Omental fat pad (tissue), 4 donors: ENCODE measurements at places on chromosomes 3 and 15.

DNA sequence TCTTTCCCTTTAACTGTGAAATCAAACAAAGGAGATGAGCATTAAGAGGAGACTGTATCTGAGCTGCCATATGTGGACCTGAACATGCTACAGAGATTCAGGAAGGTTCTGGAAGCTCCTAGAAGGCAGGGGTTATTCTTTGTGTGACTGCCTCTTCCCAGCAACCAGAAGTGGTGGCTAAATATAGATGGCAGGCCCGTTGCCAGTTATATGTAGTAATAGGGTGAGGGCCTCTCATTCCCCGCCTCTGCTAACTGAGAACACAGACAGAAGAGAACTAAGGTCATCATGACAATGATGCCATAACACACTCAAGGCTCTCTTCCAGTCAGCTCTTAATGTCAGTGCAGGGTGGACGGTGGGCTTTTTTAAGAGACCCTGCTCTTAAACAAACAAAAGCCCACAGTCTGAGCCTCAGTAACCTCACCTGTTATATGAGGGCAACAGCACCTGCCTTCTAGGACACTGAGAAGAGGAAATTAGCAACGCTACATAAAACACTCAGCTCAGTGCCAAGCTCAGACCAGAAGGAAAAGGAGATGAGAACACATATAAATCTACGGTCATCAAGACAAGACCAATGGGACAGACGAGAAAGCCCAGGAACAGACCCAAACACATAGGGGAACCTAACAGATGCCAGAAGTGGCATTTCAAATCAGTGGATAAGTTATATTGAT, 22.3 kb downstream of the CFAP92 start:
- no peak for DNase-seq

GRCh38 chr3:154059833-154060232, 61.4 kb upstream of the ARHGEF26 start:
- no peak for DNase-seq

DNA sequence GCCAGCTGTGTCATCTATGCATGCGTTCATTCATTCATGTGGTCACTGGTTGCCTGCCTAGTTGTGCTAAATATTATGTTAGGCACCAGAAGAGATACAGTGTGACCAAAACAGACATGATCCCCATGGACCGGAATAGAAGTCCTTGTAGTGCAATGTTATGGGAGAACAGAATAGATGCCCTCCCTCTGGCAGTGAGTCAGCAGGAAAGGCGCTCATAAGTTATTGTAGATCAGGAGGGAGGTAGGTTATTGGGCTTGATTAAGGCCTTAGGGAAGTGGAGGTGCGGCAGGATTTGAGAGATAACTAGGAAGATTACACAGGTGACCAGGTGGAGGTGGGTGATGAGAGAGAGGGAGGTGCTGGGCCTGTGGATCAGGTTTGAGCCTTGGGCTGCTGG, 5.2 kb downstream of the MCTP2 start:
- DNase-seq, result no peak

DNA sequence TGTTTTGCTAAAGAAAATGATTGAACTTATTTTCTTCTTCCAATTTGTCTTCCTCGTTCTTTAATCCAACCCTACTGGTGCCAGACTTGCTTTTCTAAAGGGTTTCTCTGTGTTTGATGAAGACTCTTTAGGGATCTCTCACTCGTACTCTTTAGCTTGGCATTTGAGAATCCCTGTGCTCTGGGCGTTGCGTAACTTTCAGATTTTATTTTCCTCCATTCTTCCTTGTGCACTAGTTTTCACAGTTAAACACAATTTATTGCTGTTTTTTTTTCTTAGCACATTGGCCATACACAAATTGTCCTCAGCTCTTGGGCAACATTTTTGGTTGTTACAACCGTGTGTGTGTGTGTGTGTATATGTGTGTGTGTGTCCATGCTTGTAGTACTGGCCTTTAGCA, 95.8 kb upstream of the ADAMTSL3 start:
- no peak for DNase-seq

GRCh38 chr15:89874926-89875564, 18.7 kb downstream of the AP3S2 start:
- DNase-seq, result peak; percentile 77

GRCh38 chr3:38139191-38139590, 730 bp downstream of the MYD88 start:
- DNase-seq, result peak; percentile 20

DNA sequence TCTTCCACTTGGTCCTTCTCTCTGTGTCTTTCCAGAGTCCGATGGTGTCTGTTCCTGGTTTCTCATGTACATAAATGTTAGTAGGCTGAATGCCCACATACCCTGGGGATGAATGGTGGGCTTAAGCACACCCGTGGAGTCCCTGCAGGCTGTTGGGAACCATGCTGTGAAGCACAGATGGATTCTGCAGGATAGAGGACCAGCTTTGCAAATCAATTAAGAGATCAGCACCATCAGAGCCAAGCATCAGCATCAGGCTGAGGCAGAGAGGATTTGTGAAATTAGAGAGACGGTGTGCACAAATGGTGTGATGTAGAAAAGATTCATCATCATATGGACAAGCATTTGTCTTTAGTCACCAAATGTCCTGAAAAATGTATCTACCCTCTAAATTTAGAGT, 127.1 kb downstream of the SV2B start:
- no peak for DNase-seq

- DNase-seq, result no peak
These were observed 2.0 kb downstream of the AP2M1 start for GRCh38 chr3:184176377-184177330.

DNA sequence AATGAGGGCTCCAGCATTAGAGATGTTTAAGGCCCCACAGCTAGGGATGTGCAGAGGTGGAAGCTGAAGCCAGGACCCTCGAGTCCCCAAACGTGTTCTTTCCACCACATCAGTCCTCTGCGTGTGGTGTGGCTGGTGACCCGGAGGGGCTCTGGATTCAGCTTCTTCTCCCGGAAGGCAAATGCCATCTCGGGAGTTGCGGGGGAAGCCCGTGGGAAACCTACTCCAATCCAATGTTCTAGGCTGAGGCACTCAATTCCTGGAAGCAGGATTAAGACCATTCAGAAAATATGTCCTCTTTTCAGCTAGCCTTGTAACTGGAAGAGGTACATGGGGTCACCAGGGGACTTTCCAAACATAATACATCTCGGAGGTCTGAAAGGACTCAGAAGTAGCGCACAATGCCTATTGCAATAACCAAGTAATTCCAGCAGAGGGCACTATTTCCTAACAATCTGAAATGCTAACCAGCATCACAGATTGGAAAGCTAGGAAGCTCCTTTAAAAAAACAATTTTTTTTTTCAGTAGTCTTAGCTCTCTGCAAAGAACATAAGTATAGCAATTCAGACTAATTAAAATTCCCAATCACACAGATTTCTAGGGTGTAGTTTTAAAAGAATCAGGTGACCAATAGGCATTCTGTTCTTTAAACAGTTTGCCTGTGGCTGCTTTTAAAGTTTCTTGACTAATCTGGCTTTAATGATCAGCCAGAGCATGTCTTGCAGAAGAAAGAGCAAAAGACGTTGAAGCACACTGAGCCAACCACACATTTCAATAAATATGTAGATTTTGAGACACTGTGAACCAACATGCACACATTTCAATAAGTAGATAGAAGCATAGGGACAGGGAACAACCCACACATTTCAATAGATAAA, 36.1 kb downstream of the BNC1 start:
- DNase-seq, result no peak

- DNase-seq, result no peak
These were observed 237.0 kb downstream of the LPP start for GRCh38 chr3:188390775-188391443.

DNA sequence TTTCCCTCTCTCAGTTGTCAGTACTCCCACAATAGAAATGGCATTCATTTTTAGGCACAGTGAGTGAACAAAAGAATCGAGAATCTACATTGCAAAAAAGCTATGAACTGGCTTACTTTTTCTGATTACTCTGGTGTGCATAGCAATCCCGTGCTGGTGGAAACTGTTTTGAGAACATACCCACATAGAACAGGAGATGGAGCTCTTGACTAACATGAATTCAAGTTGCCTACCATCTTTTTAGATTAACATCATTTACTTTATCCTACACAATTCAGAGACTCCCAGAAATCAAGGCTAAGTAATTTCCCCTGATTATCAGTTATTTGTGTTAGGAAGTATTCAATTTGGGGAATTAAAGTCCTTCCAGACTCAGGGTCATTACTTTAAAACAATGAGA, 326.6 kb downstream of the ARPP21 start:
- no peak for DNase-seq

DNA sequence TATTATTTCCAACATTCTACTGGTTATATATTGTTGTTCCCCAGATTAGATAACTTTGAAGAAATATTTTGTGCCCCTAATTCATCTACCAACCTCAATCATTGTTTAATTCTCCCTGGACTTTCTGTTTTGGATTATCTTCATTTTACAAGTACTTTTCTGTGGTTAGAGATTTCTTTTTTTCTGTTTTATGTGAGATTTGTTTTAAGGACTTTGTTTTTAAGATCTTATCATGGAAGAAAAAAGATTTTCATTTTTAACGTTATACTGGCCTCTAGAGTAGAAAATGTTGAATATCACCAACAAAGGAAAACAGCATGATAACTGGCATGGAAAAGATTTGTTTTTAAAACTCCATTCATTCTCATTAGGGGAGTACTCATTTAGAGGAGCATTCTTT, 210.9 kb upstream of the KCNMB2 start:
- DNase-seq, result no peak

- no peak for DNase-seq
These were observed 236.4 kb downstream of the LPP start for GRCh38 chr3:188390343-188390718.

DNA sequence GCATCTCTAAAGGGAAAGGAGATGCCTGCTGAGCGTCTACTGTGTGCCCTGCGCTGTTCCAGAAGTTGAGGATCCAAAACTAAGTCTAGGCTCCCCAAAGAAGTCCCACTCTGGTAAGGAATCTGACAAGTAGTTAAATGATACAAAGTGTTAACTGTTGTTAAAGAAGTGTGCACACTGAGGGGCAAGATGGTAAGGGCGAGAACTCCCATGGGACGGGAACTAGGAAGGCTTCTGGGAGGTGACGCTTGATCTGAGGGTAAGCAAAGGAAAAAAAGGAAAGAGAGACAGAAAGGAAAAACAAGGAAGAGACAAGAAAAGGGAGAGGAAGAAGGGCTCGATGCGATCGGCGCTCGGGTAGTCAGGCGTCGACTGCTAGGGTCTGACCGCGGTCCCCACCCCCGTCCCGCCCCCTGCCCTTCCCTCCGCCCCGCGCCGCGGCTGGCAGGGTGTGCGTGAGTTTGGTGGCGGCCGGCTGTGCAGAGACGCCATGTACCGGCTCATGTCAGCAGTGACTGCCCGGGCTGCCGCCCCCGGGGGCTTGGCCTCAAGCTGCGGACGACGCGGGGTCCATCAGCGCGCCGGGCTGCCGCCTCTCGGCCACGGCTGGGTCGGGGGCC, at the start of gene LACTB:
TSS of gene LACTB (plus strand) at position 480 of the 620 bp plus-strand sequence. CDS start at position 491, 11 bp downstream.
- DNase-seq, result peak; percentile 55

DNA sequence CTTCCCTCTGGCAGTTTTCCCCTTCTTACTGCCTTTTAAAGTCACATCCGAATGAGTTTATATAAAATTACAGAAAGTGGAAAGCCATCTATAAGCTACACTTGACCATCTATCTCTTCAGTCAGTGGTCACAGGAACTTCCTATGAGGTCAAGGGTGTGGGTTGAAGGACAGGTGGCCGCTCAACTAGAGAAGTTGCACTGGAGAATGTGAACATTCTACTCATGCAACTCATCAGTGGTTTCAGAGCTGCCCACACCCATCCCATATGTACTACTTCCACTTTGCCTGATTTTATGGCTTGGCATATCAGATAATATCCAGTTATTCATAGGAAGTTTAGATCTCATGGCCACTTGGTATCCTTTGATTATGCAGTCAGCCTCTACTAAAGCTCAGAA, 57.4 kb upstream of the TMEM158 start:
- DNase-seq, result no peak

GRCh38 chr3:32194653-32195052, 43.8 kb upstream of the CMTM8 start:
- no peak for DNase-seq

GRCh38 chr3:128179484-128179819, 26.2 kb downstream of the EEFSEC start:
- DNase-seq, result no peak

- no peak for DNase-seq
These were observed 259.9 kb upstream of the NR2F2 start for GRCh38 chr15:96070636-96071035.

DNA sequence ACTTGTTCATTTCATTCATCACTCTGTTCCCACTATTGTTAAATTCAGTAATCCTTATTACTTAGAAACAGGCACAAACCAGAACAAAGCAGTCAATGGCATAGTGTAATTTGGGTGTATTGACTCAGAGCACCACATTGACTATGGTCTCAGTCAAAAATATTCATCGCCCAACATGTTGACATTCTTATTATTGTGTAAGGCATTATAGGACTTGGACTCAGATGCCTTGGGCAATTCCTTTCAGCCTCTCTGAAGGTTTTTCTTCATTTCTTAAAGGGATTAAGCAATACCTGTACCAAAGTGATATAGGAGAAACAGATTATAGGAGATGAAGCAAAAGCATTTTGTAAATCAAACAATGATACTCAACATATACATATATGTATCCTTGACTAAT, 114.7 kb upstream of the BHLHE40 start:
- no peak for DNase-seq

DNA sequence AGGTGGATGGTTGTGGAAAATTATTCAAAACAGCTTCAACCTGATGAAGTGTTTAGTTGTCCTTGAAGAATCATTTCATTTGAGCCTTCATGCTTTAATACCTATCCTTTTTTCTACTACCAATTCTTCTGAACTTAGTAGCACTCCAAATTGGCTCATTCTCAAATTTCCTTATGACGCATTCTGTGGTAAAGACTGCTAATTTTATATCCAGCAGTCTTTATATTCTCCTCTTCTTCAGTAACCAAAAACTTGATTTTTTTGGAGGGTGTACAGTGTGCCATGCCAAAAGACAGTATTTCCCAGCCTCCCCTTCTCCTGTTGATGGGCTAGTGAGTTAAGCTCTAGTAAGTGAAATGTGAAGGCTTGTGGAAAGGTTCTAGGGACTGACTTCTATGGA, 25.2 kb downstream of the CGNL1 start:
- DNase-seq, result no peak

- no peak for DNase-seq
These were observed 126.0 kb upstream of the ANKRD28 start for GRCh38 chr3:15923640-15924405.

- DNase-seq, result no peak
These were observed 1602.1 kb downstream of the SI start for GRCh38 chr3:163476179-163476578.

DNA sequence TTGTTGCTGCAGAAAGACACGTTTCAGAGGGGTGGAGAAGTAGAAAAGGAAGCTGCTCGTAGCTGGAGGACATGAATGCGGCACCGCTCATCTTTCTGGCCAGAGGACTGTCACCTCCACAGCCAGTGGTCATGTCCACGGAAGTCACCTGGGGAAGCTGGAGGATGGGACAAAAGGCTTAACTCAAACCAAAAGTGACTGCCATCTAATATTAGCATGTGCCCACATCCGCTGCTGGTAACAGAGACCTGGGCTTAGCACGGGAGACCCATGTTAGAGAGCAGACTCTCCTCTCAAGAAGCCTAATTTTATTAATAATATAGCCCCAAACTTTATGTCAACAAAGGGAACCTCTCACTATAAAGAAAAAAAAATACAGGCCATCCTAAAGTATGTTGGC, 5.9 kb downstream of the MEX3B start:
- DNase-seq, result no peak
